T-helper 2 cell treated with Interferon-gamma antibody and Interleukin-4, amounts not matched to agents 5 μg/mL and 100 μg/mL, for 36 hours (primary cell): ENCODE measurements at places on chromosomes 3 and 15.

DNA sequence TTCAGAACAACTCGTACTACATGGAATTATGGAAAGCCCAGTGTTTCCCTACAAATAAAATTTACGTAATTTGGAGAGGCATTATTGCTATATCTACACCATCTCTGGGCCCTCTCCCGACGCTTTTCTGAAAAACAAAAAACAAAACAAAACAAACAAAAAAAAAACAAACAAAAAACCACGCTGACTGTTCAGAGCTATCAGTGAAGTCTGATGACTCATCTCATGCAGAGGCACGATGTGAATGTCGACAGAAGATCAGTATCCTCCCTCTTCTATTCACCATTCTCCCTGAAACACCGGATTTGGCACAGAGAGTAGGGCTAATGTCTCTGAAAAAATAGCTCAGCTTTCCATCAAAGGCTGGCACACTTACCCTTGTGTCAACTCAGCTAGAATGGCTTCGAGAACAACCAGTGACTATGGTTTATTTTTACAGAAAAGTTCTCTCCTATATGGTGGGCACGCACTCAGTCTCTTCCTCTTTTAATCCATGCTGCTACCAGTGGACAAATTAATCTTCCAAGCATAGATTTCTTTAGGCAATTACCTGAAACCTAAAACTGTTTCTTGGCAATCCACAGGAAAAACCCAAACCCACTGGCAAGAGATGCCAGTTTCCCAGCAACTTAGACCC, 1.5 kb downstream of the CRBN start:
- DNase-seq, result no peak

- DNase-seq, result no peak
Measured at GRCh38 chr3:106058475-106058874, 189.7 kb upstream of the CBLB start.

DNA sequence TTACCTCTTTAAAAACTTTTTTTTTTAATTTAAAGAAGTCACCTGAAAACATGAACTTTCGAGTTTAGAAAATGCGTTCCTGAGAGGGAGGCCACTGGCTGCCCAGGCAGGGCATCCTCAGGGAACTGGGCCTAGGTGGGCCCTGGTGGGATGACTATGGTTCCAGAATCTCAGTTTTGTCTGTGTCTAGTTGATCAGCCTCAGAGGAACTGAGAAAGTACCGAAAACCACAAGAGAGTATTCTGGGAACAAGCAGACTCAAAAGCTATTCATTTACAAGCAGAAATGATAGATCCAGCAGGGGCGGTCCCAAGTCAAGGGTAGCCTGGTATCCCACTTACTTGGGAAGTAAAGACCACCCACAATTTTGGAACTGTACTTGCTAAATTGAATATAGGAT, 10.5 kb downstream of the WWTR1 start:
- no peak for DNase-seq

DNA sequence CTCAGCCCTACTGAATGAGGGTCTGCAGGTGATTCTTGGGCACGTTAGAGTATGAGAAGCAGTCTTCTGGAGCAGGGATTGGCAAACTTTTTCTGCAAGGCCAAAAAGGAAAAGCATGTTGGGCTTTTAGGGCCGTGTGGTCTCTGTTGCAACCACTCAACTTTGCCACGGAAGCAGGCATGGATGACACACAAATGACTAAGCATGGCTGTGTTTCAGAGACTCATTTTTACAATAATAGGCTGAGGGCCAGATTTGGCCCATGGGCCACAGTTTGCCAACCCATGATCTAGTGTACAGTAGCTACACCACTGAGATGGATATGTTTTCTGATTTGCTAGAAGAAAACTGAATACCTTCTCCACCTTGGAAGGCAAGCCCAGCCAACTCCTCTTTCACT, 66.1 kb upstream of the PRICKLE2 start:
- DNase-seq, result no peak

DNA sequence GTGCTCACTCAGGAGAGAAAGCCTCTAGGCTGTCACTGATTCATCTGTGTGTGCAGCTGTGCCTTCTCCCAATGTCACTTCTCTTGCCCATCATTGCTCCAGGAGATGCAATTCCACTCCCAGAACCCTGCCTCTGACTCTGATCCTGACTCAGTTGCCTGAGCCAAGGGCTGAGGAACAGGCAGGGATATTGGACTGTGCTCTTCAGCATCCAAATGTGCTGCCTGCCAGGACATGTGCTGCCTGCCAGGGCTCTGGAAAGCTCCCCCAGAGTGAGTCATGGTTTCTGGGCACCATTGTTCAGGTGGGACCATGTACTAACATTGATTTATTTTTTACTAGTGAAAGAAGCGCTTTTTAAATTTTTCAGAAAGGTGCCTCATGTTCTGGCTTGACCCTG, 71.0 kb downstream of the TRIM42 start:
- DNase-seq, result no peak

GRCh38 chr3:110198717-110199587, 861.6 kb upstream of the DPPA4 start:
- no peak for DNase-seq

- DNase-seq, result no peak
Measured at GRCh38 chr15:93707751-93708150, 523.6 kb upstream of the MCTP2 start.

DNA sequence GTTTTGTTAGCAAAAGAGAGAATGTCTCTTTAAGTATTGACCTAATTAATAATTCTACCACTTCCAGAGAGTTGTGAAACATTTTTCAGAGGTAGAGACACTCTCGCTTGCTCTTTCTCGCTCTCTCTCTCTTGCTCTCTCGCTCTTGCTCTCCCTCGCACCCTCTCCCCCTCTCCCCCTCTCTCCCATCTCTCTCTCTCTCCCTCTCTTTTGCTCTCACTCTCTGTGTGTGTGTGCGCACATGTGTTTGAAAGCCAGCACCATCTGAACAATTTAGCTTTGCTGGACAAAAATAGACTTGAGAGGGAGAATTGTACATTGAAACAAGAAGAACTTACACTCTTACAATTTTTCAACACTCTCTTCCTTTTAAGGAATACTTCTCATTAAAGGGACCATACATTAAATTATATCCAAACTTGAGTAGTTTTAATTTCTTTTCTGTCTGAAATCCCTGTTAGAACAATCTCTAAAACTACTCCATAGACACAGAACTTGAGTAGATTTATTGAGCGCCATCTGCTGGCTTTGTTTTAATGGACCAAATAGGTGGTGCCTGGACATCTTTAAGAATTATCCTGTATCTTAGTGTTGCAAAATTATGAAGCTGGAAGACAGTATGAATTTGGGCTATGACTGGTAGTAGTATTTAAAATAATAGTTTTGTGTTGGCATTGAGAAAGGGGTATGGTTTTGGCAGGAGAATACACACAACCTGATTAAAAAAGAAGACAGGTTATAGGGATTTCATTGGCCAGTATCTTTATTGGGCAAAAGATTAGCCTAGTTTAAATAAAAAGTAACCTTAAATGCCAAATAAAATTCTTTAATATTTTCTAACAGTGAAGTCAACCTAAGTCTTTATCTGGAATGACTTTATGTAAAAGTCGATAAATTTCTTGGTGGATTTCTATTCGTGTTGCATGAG, 124.6 kb downstream of the AKAP13 start:
- no peak for DNase-seq

GRCh38 chr3:17830788-17831187, 88.4 kb upstream of the TBC1D5 start:
- no peak for DNase-seq

DNA sequence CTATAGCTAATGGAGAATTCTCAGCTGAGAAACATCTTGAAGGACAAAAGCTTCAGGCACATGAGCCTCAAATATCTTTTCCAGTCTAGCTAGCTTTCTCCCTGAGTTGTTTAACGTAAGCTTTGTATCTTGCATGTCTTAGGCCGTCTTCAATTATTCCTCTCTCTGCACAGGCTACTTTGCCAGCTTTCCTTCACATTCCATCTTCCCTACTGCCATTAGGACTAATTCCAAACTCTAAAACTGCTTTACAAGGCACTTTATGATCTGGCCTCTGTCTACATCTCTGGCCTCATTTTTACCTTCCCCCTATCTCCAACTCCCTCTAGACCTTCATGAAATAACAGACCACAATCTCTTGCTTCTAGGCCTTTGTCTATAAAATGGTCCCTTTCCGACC, 171.4 kb downstream of the GREM1 start:
- no peak for DNase-seq
